T1000 (cell line): ENCODE measurements at places on chromosomes 5 and 9.

DNA sequence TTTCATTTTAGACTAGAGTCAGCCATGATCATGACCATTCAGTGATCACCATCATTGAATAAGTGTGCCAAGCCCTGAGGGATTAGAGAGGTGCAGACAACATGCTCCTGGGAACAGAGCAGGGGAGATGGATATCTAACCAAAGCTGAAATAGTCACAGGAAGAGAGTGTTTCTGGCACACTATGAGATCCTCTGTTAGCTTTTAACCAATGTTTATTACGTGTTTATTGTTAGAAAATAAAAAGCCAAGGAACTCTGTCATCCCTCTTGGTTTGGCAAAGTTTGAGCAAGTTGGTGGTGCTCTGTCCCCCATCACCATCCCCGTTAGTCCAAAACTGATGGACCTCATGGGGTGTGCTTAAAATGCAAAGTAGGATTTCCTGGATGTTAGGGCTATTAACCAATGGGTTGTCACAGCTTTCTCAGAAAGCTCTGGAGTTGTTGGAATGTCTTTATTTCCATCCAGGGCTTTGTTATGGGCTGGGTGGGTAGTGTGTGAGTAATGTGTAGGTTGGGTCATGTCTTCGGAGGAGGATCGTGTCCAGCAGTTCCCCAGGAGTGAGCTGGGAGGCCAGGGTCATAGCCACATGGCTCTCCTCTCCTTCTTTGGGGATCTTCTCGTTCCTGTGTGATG is 34.9 kb downstream of the SLC28A3 start:
- DNase-seq = no peak

DNA sequence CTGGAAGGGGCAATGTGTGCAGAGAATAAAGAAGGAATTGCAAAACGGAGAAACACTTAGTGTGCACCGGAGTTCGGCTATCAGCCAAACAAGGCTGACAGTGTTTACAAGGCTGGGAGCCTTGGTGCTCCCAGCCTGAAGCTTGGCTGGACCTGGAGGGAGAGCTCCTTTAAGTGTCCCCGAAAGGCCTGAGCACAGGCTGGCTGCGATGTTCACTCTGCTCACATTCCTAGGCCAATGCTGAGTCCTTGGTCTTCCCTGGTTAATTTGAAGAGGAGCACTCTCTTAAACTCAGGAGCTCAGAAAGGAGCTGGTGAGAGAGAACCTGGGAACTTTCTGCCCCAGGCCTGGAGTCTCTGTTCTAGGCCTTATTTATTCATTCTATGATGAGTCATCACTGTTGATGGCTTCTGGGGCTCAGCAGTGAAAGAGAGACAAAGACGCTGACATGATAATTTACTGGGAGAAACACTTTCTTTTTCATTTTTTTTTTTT is 88.6 kb upstream of the MYO10 start:
- peak; percentile 13 for DNase-seq

- no peak for DNase-seq
Measured at GRCh38 chr9:108676355-108676754, 179.4 kb downstream of the ACTL7B start.

- no peak for DNase-seq
Measured at GRCh38 chr5:60483050-60483449, 216.9 kb downstream of the DEPDC1B start.

GRCh38 chr5:107598958-107599357 is 71.8 kb downstream of the EFNA5 start:
- no peak for DNase-seq

DNA sequence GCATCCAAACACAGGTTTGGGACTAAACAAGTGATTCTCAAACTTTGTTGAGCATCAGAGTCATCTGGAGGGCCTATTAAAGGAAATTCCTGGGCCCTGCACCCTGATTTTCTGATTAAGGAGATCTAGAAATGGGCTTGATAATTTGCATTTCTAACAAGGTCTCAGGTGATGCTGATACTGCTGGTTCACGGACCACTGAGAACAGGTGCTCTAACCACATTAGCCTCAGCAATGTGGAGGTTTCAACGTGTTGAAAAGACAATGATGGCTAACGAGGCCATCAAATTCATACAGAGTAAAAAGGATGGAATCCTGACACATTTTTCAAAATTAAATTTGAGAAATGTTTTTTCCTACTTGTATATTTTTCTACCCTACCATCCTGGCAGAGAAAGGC is 172.1 kb downstream of the TSSK1B start:
- DNase-seq = no peak

DNA sequence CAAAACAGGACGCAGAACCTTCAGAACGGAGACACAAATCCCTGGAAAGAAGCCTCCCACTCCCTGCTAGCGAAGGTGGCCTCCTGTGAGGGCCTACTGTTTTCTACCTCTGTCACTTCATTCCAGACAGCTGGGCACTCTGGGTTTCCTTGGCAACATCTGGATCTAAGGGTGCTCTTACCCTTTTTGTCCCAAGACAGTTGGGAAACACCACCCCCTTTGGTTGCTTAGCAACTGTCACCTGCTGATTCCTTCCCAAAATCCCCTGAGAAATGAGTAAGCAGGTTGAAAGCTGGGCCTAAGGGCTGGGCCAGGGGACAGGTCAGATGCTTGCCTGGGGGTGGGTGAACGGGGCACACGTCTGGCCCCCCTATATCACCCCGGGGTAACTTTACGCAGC is 29.4 kb downstream of the NANS start:
- no peak for DNase-seq

GRCh38 chr5:82698026-82698425 is 379.2 kb downstream of the TMEM167A start:
- DNase-seq = no peak

DNA sequence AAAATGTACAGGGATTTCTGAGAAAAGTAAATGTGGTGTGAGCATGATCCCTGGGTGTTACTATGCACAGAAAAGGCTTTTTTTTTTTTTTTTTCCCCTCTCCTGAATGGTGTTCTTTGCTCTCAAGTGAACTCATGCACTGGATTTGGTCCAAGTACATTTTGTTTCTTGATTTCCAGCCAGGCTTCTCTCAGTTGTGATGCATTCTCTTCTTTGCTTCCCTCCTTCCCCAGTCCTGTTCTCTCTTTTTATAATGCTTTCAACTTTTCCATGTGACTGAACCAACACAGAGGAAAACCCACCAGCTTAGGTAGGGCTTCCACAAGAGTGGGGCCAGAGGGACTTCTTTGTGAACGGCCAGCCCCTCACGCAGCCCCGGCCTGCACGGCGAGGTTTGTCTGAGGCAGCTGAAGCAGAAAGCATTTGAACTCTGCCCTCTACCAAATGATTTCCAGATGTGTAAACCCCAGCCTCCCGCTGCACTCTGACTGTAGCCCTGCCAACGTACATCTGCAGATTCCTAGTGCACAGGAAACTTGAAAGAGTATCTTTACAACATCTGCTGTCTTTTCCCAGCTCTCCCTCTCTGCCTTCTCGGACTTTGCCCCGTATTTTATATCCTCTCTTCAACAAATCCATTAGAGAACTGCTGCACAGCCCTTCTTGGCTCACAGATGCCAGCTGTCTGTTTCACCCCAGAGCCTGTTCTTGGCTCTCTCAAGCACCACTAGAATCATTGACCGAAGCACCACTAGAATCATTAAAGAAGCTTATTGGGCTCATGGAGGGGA is 71.8 kb upstream of the CD180 start:
- DNase-seq = peak; percentile 52

DNA sequence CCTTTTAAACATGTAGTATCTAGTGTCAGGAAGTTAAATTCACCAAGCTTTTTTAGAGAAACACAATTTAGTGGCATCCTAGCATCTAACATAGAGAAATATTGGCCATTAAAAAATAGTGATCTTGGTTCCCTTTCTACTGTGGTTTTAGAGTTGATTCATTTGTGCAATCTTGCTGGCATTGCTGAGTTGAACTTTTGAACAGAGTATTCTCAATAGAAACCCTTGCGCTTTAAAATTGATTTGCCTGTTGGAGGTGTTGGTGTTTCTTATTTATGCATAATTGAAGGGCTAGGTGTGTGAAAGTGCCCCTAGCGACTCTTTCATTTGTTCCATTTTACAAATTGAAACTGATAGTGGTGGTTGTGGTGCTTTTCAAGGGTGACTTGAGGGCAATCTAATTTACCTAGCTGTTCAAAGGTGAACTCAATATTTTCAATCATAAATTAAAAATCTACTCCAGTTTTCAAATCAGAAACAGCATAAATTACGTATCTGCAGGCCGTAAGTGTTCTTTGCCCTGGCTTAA is 73.0 kb upstream of the MPDZ start:
- DNase-seq = no peak

- no peak for DNase-seq
Measured at GRCh38 chr5:14580398-14581034, 1.1 kb upstream of the OTULINL start.

DNA sequence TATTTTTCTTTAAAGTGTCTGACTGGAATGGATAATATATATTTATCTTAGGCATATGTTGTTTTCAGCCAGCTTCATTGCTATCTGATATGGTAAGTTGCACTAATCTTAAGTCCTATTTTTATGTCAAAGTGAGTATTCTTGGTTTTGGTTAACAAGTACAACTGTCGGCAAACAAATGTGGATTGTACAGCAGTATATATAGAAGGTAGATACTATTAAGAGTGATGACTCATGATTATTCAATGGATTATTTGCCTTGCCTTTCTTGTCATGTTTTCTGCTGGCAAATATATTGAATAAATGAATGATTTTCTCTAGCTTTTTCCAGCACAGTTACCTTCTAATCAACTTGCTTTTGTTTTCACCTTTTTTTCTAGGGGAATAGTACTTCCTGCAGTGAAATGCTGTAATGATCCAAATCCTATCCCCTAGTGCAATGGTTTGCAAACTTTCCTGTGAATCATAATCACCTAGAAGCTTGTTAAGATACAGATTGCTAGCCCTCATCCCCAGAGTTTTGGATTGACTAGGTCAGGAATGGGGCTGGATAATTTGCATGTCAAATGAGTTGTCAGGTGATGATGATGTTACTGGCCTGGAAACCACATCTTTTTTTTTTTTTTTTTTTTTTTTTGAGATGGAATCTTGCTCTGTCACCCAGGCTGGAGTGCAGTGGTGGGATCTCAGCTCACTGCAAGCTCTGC is 60.8 kb upstream of the ARRDC3 start:
- no peak for DNase-seq

GRCh38 chr5:18236386-18236785 is 602.1 kb downstream of the TAF11L14 start:
- no peak for DNase-seq

GRCh38 chr9:127912882-127913281 is 4.0 kb downstream of the ST6GALNAC4 start:
- DNase-seq = no peak
